Aorta (tissue), 5 donors: ENCODE measurements at places on chromosomes 7 and 10. TPM values are rescaled to one million over a fixed set of nuclear protein-coding genes. Genes with fewer than 3 reads are reported as not detected.

The TLX1 gene
- total RNA-seq: not detected

The IL2RA gene
- 2.4 TPM for total RNA-seq

The CDHR1 gene
- 0.42 TPM for total RNA-seq

DNA sequence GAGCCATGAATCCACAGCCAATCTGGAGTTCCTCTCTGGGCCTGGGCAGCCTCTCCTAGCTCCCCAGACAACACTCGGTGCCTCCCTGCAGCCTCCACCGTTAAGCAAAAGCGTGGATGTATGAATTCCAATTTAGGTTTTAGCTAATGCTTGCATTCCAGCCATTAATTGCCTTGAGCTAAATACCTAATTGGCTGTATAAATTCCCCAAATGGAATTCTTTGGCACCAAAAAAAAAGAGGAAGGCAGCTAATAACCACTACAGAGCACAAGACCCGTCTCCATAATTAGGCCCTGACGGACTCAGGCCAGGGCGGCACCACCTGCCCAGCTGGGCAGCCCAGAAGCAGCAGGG lies 140.5 kb downstream of the PTPRN2 start:
- H3K36me3 ChIP-seq: no peaks in the 10 kb centered on the region
- no peak for DNase-seq
- no peaks in the 10 kb centered on the region for H3K4me1 ChIP-seq
- H3K27me3 ChIP-seq: no peaks in the 10 kb centered on the region
- no peak overlapping the region for H3K4me3 ChIP-seq

DNA sequence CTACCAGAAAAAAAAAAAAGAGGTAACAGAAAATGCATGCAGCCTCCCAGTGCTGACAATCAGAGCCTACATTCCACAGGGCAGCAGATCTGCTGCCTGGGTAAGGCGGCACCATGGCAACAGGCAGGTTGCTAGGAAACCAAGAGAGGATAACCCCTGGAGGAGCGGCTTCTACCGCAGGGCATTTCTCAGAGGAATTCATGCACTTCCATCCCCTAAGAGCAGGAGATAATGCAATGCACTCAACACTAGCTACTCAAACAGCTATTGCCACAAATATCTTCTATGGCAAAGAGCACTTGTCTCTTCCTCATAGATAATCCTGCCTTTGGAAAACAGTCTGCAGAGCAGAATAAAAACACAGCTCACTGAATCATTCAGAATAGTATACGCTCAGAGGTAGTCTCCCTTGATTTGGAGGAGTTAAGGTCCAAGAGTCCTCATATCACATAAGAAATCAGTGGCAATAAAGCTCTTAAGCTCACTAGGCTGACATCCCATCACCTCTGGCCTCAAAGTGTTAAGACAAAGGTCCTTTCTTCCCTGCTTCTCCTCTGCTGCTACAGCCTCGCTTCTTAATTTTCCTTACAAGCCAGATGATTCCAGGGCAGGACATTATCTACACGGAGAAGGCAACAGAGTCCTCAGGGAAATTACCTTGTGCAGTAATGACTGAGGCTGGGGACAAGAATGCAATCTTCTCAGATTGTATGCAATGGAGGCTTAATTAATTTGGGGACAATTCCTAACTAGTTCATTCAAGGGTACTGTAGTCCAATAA lies 10.7 kb downstream of the PSAP start:
- peaks cover 4% of the 10 kb centered on the region for H3K4me1 ChIP-seq
- H3K36me3 ChIP-seq: no peaks in the 10 kb centered on the region
- H3K27ac ChIP-seq: peak overlapping the region; percentile 8
- peak; percentile 91 for DNase-seq

GRCh38 chr7:66737667-66738066 lies 2.9 kb upstream of the RABGEF1 start:
- H3K27me3 ChIP-seq: no peaks in the 10 kb centered on the region
- no peak for DNase-seq
- no peak overlapping the region for H3K4me3 ChIP-seq
- no peaks in the 10 kb centered on the region for H3K4me1 ChIP-seq
- H3K27ac ChIP-seq: no peak overlapping the region

- no peak for DNase-seq
- no peak overlapping the region for H3K27ac ChIP-seq
- no peak overlapping the region for H3K4me3 ChIP-seq
- H3K4me1 ChIP-seq: no peaks in the 10 kb centered on the region
- H3K36me3 ChIP-seq: no peaks in the 10 kb centered on the region
Observed at GRCh38 chr10:130140425-130140824, 4.2 kb downstream of the GLRX3 start.

DNA sequence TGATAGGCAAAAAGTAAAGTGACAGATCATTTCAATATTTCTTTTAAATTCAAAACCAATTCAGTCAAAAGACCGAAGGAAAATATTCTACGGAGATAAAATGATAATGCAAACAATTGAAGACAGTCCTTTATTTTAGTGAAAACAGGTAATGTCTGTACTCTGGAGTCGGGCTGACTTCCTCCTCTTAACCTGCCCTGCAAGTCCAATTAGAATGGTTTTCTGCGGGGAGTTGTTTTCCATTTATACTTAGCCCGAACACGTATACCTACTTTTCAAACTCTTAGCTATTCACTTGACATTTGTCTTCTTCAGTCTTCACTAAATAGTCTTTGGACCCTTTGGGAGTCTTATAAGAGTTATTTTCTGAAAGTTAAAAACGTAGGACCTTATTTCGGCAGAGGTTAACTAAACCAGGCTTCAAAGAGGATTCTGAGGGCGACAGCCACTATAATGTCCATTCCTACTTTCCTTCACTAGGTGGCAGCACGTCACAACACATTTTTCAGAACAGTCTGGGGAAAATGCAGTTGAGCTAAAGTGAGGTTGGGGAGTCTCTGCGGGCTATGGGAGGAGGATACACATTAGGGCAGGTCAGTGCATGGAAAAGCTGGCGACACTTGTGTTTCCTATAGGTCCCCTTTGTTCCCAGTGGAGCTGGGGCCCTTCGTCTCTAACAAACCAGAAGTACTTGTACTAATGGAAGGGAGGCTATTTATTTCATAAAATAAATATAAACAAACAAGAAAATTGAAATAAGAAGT lies 472.0 kb downstream of the KCNMA1 start:
- H3K27ac ChIP-seq: no peak overlapping the region
- H3K4me3 ChIP-seq: peak overlapping the region; percentile 28
- peaks cover 5% of the 10 kb centered on the region for H3K4me1 ChIP-seq
- DNase-seq: no peak
- H3K27me3 ChIP-seq: no peaks in the 10 kb centered on the region

DNA sequence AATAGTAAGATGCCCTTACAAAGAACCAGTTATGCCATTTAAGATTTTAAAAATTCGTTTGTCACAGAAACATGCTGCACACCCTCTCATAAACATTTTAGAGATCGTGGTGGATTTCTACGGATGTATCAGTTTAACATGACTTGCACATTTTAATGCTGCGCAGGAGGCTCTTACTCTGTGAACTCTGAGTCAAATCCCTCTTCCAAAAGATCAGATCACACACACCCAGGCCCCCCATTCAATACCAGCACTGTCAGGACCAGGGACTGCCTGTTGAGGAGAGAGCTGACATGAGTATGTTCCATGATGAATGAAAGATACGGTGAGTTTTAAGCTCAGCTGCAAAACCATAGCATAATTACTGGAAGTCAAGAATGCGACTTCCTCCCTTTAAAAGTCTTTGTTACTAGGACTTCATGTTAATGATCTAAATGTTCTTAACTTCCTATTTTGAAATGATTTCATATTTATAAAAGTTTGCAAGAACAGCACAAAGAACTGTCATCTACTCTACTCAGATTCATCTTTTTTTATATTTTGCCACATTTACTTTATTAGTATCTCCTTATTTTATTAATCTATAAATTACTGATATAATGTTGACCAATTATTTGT lies 500.2 kb downstream of the GLRX3 start:
- no peak overlapping the region for H3K4me3 ChIP-seq
- no peaks in the 10 kb centered on the region for H3K4me1 ChIP-seq
- no peak overlapping the region for H3K27ac ChIP-seq
- no peaks in the 10 kb centered on the region for H3K36me3 ChIP-seq
- no peak for DNase-seq

GRCh38 chr10:78742730-78743615 lies 325.8 kb upstream of the ZMIZ1 start:
- no peaks in the 10 kb centered on the region for H3K4me1 ChIP-seq
- DNase-seq: no peak
- no peaks in the 10 kb centered on the region for H3K36me3 ChIP-seq
- H3K27me3 ChIP-seq: no peaks in the 10 kb centered on the region
- no peak overlapping the region for H3K4me3 ChIP-seq
- H3K27ac ChIP-seq: no peak overlapping the region

GRCh38 chr10:126736142-126736541 lies 65.6 kb upstream of the C10orf90 start:
- H3K36me3 ChIP-seq: no peaks in the 10 kb centered on the region
- no peak overlapping the region for H3K4me3 ChIP-seq
- DNase-seq: no peak
- no peaks in the 10 kb centered on the region for H3K27me3 ChIP-seq
- H3K27ac ChIP-seq: no peak overlapping the region
- no peaks in the 10 kb centered on the region for H3K4me1 ChIP-seq

DNA sequence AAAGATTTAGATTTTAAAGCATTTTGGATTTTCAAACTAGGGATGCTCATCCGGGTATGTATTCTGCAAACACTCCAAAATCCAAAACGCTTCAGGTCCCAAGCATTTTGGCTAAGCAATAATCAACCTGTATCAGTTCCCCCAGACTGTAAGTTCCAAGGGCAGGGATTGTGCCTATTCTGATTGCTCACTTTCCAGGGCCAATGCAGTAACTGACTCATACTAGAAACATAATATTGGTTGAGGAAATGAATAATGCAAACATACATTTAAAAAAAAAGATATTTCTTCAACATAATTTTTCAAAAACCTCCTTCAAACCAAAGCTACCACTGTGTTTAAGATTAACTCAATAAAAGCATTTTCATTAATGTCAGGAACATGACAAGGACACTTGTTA lies 69.5 kb downstream of the HIBADH start:
- no peak overlapping the region for H3K27ac ChIP-seq
- H3K4me3 ChIP-seq: no peak overlapping the region
- DNase-seq: no peak
- no peaks in the 10 kb centered on the region for H3K36me3 ChIP-seq
- no peaks in the 10 kb centered on the region for H3K27me3 ChIP-seq

DNA sequence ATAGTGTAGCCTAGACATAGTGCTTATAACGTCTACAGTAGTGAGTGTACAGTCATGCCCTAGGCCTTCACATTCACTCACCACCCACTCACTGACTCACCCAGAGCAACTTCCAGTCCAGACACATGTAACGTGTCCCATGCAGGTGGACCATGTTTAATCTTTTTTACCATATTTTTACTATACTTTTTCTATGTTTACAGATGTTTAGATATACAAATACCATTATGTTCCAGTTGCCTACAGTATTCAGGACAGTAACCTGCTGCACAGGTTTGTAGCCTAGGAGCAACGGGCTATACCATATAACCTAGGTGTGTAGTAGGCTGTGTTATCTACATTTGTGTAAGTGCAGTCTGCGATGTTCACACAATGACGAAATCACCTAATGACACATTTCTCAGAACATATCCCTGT lies 11.0 kb downstream of the MPP7 start:
- DNase-seq: no peak
- H3K27me3 ChIP-seq: no peaks in the 10 kb centered on the region
- H3K27ac ChIP-seq: no peak overlapping the region
- H3K4me1 ChIP-seq: no peaks in the 10 kb centered on the region
- H3K4me3 ChIP-seq: no peak overlapping the region
- H3K36me3 ChIP-seq: no peaks in the 10 kb centered on the region

GRCh38 chr10:14731875-14732512 lies 42.7 kb downstream of the FAM107B start:
- no peak overlapping the region for H3K4me3 ChIP-seq
- H3K36me3 ChIP-seq: no peaks in the 10 kb centered on the region
- peaks cover 3% of the 10 kb centered on the region for H3K4me1 ChIP-seq

DNA sequence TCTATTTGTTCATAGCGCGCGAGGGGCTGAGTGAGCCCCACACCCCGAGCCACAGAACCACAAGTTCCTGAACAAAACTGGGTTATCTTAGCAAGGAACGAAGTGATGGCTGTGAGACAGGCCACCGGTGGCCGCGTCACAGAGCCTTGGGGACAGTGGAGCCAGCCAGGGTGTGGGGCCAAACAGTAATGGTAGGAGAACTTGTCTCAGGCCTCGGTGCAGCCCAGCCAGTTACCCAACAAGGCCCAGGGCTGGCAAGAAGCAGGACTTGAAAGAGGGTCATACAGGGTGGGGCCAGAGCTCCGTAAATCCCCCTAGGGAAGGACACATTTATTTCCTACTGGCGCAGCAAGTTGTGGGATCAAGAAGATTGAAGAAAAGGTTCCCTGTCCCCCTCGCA lies 39.4 kb upstream of the TNS3 start:
- peaks cover 2% of the 10 kb centered on the region for H3K4me1 ChIP-seq
- H3K36me3 ChIP-seq: no peaks in the 10 kb centered on the region
- no peak overlapping the region for H3K4me3 ChIP-seq

- H3K36me3 ChIP-seq: no peaks in the 10 kb centered on the region
- no peaks in the 10 kb centered on the region for H3K4me1 ChIP-seq
- no peaks in the 10 kb centered on the region for H3K27me3 ChIP-seq
- H3K4me3 ChIP-seq: no peak overlapping the region
- H3K27ac ChIP-seq: no peak overlapping the region
Observed at GRCh38 chr7:2093843-2094220, 138.9 kb downstream of the MAD1L1 start.

DNA sequence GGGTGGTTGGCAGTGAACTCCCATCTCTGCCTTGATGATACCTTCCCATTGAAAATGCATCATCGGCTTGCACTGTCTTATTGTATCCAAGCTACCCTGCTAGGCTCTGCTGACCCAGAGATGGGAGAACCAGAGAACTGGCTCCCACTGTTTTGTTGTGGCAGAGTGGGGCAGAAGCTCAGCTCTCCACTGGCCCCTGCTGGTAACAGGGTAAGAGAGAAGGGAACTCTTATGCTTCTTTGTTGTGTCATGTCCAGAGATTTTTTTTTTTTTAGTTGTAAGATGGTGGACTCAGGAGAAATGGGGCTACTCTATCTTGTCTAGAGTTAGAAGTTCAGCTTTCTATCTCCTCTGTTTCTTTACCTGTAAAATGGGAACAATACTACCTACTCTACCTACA lies 100.5 kb upstream of the SDK1 start:
- no peak for DNase-seq
- no peak overlapping the region for H3K27ac ChIP-seq
- no peaks in the 10 kb centered on the region for H3K36me3 ChIP-seq
- no peaks in the 10 kb centered on the region for H3K27me3 ChIP-seq

GRCh38 chr10:86210416-86210815 lies 156.2 kb downstream of the GRID1 start:
- H3K27me3 ChIP-seq: no peaks in the 10 kb centered on the region
- H3K4me3 ChIP-seq: no peak overlapping the region
- no peaks in the 10 kb centered on the region for H3K36me3 ChIP-seq
- no peak overlapping the region for H3K27ac ChIP-seq
- no peaks in the 10 kb centered on the region for H3K4me1 ChIP-seq
- DNase-seq: no peak

GRCh38 chr10:84291384-84291783 lies 37.0 kb upstream of the CCSER2 start:
- H3K36me3 ChIP-seq: no peaks in the 10 kb centered on the region
- no peak overlapping the region for H3K27ac ChIP-seq
- no peaks in the 10 kb centered on the region for H3K27me3 ChIP-seq
- no peak for DNase-seq

GRCh38 chr7:69603937-69604494 lies 5.7 kb downstream of the AUTS2 start:
- H3K27me3 ChIP-seq: no peaks in the 10 kb centered on the region
- no peak for DNase-seq
- H3K4me3 ChIP-seq: no peak overlapping the region
